ENCODE measurements at places on chromosomes 13 and 19. TPM values are rescaled to one million over a fixed set of nuclear protein-coding genes. Genes with fewer than 3 reads are reported as not detected.

FRY gene
- total RNA-seq: 115 TPM

ERICH6B gene
- not detected for total RNA-seq

CLEC4G gene
- total RNA-seq: 1.7 TPM

KIR2DL3 gene
- not detected for total RNA-seq

DNAAF3 gene
- total RNA-seq: not detected

CCDC8 gene
- total RNA-seq: 10.0 TPM

ZNF285 gene
- not detected for total RNA-seq

GRCh38 chr13:27279506-27279905, 8.9 kb downstream of the RASL11A start:
- H3K4me1 ChIP-seq: peaks cover 10% of the 10 kb centered on the region
- no peaks in the 10 kb centered on the region for H3K27me3 ChIP-seq

DNA sequence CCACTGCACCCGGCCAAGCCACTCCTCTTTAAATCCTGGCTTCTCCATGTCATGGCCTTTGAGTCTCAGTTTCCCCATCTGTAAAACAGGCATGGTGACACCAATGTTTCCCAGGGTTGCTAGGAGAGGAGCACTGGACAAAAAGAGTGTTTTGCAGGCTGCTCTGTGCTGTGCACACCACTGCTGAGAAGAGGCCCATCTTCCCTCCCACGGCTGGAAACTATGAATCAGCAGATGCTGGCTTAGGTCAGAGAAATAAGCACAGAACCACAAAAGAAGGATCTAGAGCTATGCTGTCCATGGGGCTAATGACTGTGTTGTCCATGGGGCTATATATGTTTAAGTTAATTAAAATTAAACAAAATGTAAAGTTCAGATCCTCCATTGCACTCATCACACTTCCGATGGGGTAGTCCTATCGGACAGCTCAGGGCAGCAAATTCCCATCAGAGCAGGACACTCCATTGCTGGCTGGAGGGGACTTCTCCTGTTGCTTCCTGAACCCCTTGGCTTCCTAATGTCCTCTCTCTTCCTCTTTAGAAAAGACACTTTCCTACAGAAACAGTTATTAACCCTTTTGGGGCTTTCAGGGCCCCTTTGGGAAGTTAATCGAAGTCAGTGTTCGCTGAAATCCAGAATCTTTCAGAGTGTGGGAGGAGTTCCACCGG, 37.1 kb downstream of the TSHZ3 start:
- H3K4me3 ChIP-seq: no peak overlapping the region
- H3K4me1 ChIP-seq: peaks cover 2% of the 10 kb centered on the region
- no peaks in the 10 kb centered on the region for H3K27me3 ChIP-seq

DNA sequence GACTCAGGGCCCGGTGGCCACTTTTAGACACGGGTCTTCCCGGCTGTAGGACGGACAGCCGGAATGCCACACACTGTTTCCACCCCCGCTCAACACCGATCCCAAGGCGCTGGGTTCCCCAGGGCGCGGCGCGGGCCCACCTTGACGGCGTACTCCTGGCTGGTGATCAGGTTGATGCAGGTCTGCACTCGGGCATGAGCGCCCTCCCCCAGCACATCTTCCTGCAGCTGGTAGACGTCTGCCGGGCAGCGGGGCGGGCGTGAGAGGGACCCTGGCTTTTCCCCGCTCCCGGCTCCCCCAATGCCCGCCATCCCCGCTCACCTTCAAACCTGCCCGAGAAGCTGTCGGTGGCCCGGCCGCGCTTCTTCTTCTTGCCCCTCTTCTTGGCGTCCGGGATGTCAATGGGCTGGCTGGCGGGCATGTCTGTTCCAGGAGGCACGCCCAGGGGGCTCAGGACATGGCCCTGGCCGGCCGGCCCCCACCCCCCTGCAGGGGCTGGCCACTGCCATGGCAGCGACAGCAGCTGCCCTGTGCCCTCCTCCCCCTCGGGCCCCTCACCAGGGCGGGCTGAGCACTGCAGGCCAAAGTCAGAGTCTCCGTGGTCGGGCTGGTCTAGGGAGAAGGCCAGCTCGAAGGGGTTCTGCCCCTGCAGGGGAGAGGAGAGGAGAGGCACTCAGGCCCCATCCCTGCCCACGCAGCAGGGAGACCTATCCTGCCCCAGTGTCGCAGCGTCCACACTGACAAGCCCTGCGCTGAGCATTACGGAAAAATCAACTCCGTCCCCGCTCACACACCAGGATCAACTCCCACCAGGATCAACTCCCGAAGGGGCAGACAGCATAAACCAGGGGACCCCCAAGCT, 4.8 kb downstream of the MKNK2 start:
- H3K27ac ChIP-seq: no peak overlapping the region
- H3K27me3 ChIP-seq: no peaks in the 10 kb centered on the region
- no peak for DNase-seq
- H3K36me3 ChIP-seq: peaks cover 36% of the 10 kb centered on the region

DNA sequence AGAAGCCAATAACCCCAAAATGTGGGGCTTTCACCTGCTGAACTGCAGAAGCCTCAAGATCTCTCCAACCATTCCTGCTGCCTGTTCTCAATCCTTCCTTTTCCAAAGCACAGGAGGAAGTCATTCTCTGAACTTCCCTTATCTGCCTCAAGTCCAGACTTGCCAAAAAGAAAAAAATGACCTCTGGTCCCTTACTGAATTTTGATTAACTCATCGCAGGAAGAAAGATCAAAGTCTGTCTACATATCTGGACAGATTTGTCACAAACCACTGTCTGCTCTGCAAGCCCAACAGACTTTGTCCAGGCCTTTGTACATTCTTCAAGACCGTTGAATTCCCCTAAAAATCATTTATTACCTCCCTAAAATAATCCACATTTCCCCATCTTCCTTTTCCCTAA, 126.5 kb upstream of the NBEA start:
- no peak overlapping the region for H3K4me3 ChIP-seq
- DNase-seq: no peak
- no peaks in the 10 kb centered on the region for H3K4me1 ChIP-seq
- no peaks in the 10 kb centered on the region for H3K27me3 ChIP-seq

GRCh38 chr19:2495130-2495641, 19.3 kb downstream of the GADD45B start:
- peak; percentile 96 for DNase-seq
- H3K27me3 ChIP-seq: no peaks in the 10 kb centered on the region
- H3K4me3 ChIP-seq: peak overlapping the region; percentile 45
- peak overlapping the region; percentile 94 for H3K27ac ChIP-seq

DNA sequence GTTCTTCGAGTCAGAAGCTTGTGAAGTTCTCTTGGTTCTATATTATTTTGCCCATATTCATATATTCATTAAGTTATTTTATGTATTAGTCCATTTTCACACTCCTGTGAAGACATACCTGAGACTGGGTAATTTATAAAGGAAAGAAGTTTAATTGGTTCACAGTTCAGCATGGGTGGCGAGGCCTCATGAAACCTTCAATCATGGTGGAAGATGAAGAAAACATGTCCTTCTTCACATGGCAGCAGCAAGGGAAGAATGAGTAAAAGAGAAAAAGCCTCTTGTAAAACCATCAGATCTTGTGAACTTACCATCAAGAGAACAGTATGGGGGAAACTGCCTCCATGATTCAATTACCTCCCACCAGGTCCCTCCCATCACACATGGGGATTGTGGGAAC, 182.3 kb downstream of the GPC5 start:
- H3K4me3 ChIP-seq: no peak overlapping the region
- DNase-seq: no peak
- no peaks in the 10 kb centered on the region for H3K27me3 ChIP-seq
- H3K36me3 ChIP-seq: no peaks in the 10 kb centered on the region
- H3K27ac ChIP-seq: no peak overlapping the region

- no peak for DNase-seq
- no peaks in the 10 kb centered on the region for H3K4me1 ChIP-seq
- no peak overlapping the region for H3K27ac ChIP-seq
- H3K4me3 ChIP-seq: no peak overlapping the region
Observed at GRCh38 chr13:21328201-21328600, 130.9 kb downstream of the ZDHHC20 start.

- H3K27me3 ChIP-seq: no peaks in the 10 kb centered on the region
- no peaks in the 10 kb centered on the region for H3K4me1 ChIP-seq
- H3K27ac ChIP-seq: no peak overlapping the region
- peaks cover 14% of the 10 kb centered on the region for H3K36me3 ChIP-seq
Observed at GRCh38 chr19:48804496-48804895, 6.3 kb downstream of the BCAT2 start.

DNA sequence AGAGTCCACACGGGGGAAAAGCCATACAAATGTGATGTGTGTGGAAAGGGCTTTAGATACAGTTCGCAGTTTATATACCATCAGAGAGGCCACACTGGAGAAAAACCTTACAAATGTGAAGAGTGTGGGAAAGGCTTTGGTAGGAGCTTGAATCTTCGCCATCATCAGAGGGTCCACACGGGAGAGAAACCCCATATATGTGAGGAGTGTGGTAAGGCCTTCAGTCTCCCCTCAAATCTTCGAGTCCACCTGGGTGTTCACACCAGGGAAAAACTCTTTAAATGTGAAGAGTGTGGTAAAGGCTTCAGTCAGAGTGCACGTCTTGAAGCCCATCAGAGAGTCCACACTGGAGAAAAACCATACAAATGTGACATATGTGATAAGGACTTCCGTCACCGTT, 23.3 kb upstream of the ZNF233 start:
- no peaks in the 10 kb centered on the region for H3K4me1 ChIP-seq
- H3K27me3 ChIP-seq: no peaks in the 10 kb centered on the region
- no peak for DNase-seq

DNA sequence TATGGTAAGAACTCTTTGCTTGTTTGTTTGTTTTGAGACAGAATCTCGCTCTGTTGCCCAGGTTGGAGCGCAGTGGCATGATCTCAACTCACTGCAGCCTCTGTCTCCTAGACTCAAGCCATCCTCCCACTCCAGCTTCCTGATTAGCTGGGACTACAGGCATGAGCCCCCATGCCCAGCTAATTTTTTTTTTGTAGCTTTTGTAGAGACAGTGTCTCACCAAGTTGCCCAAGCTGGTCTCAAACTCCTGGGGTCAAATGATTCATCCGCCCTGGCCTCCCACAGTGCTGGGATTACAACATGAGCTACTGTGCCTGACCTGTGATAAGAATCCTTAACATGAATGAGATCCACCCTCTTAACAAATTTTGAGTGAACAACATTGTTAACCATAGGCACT, 183.9 kb upstream of the TSHZ3 start:
- H3K4me1 ChIP-seq: no peaks in the 10 kb centered on the region
- H3K36me3 ChIP-seq: no peaks in the 10 kb centered on the region
- no peak for DNase-seq
- H3K27ac ChIP-seq: no peak overlapping the region
- H3K27me3 ChIP-seq: no peaks in the 10 kb centered on the region

DNA sequence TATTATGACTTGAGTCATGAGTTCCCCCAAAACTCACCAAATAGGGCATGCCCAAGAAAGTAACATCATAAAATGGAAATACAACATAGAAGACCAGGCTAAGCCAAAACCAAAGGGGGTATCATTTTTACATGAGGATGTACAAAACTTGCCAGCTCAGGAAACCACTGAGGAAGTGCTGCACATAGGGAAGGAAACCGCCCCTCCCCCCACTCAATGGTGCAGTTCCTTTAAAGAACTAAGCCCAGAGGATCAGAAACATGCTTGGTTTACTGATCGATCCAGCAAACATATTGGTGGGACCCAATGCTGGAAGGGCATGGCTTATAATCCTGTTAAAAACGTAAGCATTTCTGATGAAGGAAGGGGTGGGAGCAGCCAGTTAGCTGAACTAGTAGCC, 4.2 kb upstream of the ZNF486 start:
- no peaks in the 10 kb centered on the region for H3K4me1 ChIP-seq
- H3K36me3 ChIP-seq: no peaks in the 10 kb centered on the region
- DNase-seq: no peak

GRCh38 chr13:114264886-114265611, 16.4 kb upstream of the UPF3A start:
- H3K27ac ChIP-seq: no peak overlapping the region
- no peak for DNase-seq
- peaks cover 96% of the 10 kb centered on the region for H3K36me3 ChIP-seq
- no peaks in the 10 kb centered on the region for H3K4me1 ChIP-seq
- no peak overlapping the region for H3K4me3 ChIP-seq

DNA sequence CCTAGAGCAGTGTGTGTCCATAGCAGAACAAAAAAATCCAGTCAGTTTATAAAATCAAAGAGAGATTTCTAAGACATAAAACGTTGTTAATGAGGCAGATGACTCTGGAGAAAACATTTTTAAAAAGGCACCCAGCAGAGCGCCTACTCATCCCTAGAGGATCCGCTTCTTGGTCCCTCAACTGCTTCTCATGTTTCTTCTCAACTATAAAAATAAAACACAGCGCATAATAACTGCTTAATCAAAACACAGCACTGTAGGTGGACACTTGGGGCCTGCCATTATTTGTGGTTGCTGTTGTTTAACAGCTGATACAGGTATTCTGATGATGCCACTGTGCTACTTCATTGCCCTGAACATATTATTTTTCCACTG, 347.9 kb downstream of the FGF9 start:
- H3K4me1 ChIP-seq: no peaks in the 10 kb centered on the region
- H3K27ac ChIP-seq: no peak overlapping the region
- H3K36me3 ChIP-seq: no peaks in the 10 kb centered on the region
- no peak for DNase-seq
- no peak overlapping the region for H3K4me3 ChIP-seq

DNA sequence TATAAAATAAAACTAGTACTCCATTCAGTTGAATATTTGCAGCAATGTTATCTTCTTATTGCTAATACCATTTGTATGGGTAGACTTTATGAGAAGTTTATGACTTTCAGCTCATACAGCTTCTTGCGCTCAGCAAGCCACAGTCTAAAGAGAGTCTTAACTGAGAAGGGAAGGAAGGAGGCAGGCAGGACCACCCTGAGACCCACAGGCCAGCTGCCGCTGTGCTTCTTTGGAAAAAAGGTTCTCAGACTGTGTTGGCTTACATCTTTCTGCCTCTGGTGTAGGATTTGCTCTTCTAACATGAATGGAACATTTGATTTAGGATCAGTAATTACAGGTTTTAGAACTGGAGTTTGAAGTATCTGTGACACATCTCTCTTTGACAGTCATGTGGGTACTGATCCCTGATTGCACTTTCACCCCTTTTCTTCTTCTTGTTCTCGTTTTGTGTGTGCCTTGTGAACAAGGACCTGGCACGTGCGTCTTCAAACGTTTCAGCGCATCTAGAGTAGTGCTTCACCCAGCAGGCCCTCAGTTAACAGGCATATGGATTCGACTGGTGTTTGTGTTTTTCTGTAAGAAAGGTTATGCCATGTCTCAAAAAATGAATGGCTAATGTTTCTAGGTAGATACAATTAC, 7.1 kb upstream of the GPR18 start:
- H3K4me3 ChIP-seq: no peak overlapping the region
- H3K27me3 ChIP-seq: no peaks in the 10 kb centered on the region
- no peaks in the 10 kb centered on the region for H3K36me3 ChIP-seq
